RWPE2 (cell line): ENCODE measurements at places on chromosomes 16 and 17.

- peak; percentile 33 for DNase-seq
These were observed 162.8 kb downstream of the IRF8 start for GRCh38 chr16:86061721-86062120.

DNA sequence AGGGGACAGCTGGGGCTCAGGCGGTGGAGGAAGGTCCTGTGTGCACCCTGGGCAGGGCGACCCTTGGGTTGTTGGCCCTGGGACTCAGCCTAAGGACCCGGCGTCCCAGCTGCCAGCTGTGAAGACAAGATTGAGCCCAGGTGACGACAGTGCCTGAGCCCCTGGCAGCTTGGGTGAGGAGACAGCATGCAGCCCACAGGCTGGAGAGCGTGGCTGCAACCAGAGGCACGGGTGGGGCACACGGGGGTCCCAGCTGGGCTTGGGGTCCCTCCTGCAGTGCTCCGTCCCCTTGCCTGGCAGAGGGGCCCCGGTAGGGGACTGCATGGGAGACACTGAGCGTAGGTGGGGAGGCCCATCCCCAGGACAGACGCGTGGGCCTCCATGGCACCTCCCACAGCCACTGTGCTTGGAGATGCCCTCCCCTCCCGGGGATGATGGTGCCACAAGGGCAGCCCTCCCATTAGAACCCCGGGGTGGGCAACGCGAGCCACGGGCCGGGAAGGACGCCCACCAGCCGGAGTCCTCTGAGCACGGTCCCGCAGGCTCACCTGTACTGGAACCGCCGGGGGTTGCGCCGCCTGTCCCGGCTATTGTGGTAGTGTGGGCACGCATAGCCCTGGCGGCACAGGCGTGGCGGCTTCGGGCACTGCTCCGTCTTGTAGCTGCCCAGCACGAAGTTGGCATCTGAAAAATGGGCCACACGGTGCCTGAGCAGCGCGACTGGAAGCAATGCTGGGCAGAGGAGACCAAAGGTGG, 15.5 kb downstream of the UNKL start:
- peak; percentile 63 for DNase-seq

DNA sequence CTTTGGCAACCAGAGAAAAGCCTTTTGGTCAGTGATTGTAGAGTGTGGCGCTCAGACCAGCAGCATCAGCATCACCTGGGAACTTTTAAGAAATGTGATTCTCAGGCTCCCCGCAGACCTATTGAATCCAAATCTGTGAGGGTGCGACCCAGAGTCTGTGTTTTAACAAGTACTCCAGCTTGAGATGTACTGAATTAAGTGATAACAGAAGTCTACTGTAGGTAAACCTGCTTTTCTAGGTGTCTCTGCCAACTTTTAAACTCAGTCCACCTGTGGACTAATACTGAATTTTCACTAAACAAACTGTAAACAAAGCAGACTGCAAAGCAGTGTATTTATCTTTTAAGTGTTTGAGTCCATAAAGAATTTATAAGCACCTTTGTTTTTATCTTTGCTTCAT, 43.6 kb downstream of the NUP93 start:
- DNase-seq, result no peak

- DNase-seq, result no peak
These were observed 23.0 kb downstream of the CDH13 start for GRCh38 chr16:82649766-82650165.

- DNase-seq, result no peak
These were observed 100.1 kb upstream of the GRIN2A start for GRCh38 chr16:10282367-10282766.

- DNase-seq, result peak; percentile 94
These were observed 13.5 kb upstream of the ITGB3 start for GRCh38 chr17:47239967-47240651.

- DNase-seq, result no peak
These were observed 26.7 kb downstream of the DNASE1 start for GRCh38 chr16:3681206-3681605.

DNA sequence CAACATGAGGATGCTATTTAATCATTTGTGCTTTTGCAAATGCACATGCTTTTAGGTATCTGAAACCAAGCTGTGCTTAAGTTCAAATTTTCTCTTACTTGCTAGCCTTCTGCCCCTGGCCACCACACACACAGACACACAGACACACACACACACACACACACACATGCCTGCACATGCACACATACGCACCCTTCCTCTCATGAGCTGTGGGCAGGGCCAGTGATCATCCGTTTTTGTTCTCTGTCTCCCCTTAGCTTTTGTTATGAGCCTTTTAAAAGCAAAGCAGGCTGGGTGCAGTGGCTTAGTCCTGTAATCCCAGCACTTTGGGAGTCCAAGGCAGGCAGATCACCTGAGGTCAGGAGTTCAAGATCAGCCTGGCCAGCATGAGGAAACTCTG, 34.2 kb downstream of the CD300LF start:
- DNase-seq, result no peak

DNA sequence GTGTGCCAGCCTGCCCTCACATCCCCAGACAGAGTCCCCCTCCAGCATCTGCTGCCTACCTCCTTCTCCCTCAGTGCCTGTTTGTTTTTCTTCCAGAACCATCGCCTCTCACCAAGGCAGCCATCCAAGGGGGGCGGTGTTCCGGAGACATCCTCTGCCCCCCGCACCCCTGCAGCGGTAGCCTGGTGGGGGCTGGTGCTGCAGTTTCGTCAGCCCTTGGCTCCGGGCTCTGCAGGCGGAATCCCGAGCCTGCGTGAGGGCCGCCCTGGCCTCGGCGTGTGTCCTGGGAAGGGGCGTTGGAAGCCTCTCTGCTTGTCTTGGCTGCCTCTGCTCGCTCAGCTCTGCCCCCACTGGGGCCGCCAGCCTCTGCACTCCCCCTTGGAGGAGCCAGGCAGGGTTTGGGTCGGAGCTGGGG, 126.0 kb upstream of the CIBAR2 start:
- no peak for DNase-seq

GRCh38 chr17:82752371-82753200, 721 bp downstream of the TBCD start:
- no peak for DNase-seq

GRCh38 chr16:81251871-81252270, 13.4 kb downstream of the BCO1 start:
- no peak for DNase-seq

GRCh38 chr17:14050616-14051015, 18.7 kb upstream of the COX10 start:
- DNase-seq, result no peak

- no peak for DNase-seq
These were observed 8.8 kb downstream of the TBX4 start for GRCh38 chr17:61460796-61461585.

DNA sequence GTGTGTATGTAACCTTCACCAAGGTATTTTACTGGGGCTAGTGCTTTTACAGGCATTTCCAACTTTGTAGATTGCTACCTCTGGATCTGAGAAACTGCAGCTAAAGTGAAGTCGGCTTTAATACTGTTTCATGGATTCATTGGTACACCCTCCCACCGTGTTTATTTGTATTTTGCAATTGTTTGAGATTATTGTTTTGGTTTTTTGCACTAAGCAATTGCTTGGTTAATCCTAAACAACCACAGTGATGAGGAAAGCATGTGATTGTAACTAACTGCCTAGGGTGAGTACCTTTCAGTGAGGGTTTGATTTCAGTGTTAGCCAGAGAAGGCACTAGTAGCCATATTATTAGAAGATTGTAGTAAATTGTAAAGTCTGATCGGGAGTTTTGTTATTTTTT, 3.3 kb downstream of the LUC7L3 start:
- no peak for DNase-seq

DNA sequence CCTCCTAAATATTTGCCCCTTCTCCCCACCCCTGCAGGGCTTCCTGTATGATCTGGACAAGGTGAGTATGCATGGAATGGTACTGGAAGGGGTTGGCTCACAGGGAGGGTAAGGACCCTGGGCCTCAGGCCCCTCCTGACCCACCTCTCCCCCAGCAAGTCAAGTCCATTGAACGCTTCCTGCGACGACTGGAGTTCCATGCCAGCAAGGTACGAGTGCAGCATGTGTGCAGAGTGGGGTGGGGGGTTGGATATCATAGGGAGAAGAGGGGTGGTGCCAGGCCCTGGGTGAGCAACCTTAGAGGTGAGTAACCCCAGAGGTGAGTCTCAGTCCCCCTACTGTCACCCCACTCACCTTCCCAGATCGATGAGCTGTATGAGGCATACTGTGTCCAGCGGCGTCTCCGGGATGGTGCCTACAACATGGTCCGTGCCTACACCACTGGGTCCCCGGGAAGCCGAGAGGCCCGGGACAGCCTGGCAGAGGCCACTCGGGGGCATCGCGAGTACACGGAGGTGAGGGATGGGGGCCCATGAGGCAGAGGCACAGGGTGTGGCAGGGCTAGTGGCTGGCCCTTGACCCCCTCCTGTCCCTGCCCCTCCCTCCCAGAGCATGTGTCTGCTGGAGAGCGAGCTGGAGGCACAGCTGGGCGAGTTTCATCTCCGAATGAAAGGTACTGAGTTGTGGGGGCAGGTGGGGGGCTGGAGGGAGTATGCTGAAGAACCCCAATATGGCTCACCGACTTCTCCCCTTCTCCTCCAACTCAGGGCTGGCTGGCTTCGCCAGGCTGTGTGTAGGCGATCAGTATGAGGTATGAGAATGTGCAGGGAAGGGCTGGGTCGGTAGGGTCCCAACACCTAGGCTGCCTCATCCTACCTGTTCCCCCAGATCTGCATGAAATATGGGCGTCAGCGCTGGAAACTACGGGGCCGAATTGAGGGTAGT, 11.3 kb downstream of the RIPOR1 start:
- no peak for DNase-seq

DNA sequence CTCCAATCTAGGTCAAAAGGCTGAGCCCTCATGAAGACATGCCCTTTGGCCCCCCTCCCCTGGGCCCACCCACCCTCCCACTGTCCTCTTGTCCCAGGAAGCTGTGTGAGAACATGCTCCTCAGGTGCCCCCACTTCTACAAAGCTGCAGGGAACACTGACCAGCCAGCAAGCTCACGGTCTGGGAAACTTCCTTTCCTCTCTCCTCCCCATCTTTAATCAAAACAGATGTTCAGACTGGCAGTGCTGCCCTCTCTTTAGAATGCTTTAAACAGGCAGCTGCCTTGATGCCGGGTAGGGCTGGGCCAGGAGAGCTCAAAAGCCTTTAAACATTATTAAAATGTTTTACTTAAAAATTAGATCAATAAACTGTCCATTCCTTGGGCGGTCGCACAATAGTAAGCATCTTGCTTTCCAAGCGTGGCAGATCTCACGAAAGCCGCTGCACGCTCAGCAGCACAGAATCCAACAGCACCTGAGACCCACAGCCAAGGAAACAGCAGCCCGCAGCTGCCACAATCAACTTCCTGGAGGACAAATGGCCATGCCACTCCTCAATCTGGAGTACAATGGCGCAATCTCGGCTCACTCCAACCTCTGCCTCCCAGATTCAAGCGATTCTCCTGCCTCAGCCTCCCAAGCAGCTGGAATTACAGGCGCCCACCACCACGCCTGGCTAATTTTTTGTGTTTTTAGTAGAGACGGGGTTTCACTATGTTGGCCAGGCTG, 399.2 kb downstream of the SLC39A11 start:
- no peak for DNase-seq

DNA sequence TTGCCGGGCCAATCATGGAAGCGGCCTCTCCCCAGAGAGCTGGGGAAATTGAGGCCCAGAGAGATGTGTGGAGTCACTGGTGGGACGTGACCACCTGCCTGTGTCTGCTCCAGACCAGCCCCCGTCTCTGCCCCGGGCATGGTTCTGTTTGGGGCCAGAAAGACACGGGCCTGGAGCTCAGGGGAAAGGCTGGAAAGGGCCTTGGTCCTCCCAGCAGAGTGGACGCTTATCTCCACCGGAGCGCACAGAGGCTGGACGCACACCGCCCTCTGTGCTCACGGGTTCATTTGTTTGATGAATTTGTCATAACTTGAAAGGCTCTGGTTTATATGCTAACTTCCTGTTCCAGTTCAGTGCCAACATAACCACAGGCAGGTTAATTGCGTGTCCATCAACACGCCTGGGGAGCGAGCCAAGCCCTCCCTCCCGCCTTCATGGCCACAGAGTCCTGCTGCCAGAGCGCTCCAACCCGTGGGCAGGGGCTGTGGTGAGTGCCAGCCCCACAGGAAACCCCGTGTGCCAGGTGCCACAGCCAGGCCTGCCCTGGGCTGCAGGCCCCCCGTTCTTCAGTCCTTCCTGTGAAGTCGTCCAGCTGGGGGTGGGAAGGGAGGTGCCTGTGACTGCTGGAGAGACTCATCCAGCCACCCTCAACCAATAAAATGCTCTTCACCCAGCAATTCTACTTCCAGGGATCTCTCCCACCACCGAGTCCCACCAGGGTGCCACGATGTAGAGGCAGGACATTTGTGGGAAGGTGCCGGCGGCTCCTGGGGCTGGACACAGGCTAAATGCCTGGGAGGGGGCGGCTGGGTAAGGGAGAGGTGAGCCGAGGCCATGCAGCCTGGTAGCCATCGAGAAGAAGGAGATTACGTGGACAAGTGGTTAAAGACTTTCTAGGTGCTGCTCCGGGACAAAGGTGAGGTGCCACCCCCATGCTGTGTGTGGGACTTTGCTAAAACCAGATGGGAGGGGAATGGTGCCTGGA, 29.4 kb upstream of the BAHCC1 start:
- DNase-seq, result peak; percentile 84

DNA sequence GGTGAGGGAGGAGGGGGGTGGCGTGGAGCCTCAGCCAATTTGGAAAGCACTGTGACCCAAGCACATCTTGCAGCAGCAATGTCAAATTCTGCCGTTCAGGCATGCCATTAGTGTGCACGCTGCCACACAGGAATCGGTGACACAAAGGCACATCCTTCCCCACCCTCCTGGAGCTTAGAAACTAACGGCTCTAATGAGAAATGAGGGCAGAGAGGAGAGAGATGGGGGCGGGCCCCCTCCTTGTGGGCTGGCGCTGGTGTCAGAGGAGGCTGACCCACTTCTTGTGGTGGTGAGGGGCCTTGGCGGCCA, 94.8 kb downstream of the RTN4RL1 start:
- no peak for DNase-seq

GRCh38 chr17:48432820-48433775, 3.1 kb upstream of the SKAP1 start:
- DNase-seq, result no peak

DNA sequence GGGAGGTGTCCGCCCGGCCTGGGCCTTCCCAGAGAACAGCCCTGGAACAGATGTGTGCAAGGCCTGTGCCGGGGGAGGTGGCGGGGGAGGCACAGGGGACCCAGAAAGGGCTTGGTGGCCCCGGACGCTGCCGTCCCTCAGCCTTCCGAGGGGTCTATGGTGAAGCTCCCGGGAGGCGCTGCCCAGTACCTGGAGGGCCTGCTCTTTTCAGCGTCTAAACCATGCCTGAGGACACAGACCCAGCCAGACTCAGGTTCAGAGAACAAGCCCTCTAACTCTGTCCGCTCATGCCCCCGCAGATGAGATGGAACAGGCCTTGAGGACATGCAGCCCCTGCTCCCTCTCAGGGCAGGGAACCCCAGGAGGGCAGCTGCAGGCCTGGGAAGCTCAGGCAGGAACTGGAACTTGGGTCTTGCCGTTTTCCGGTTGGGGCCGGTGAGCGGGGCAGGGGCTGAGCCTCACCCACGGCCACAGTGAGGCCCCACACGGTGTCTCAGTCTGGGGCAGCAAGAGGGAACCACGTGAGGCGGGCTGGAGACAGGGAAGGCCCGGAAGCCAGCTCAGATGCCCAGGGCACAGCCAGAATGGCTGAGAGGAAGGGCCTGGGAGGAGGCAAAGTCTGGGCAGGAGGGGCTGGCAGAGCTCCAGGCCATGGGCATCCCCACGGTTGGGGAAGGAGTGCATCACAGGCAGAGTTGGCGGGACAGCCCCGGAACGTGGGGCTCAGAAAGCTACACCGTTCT, 12.5 kb downstream of the SLC16A3 start:
- peak; percentile 98 for DNase-seq

GRCh38 chr16:46577988-46578579, 43.1 kb downstream of the SHCBP1 start:
- DNase-seq, result no peak
